ENCODE measurements at places on chromosomes 4 and X.

GRCh38 chr4:25129917-25130316, 30.3 kb downstream of the SEPSECS start:
- no peak for DNase-seq

GRCh38 chr4:77430847-77431246, 174.8 kb upstream of the CXCL13 start:
- no peak for DNase-seq

DNA sequence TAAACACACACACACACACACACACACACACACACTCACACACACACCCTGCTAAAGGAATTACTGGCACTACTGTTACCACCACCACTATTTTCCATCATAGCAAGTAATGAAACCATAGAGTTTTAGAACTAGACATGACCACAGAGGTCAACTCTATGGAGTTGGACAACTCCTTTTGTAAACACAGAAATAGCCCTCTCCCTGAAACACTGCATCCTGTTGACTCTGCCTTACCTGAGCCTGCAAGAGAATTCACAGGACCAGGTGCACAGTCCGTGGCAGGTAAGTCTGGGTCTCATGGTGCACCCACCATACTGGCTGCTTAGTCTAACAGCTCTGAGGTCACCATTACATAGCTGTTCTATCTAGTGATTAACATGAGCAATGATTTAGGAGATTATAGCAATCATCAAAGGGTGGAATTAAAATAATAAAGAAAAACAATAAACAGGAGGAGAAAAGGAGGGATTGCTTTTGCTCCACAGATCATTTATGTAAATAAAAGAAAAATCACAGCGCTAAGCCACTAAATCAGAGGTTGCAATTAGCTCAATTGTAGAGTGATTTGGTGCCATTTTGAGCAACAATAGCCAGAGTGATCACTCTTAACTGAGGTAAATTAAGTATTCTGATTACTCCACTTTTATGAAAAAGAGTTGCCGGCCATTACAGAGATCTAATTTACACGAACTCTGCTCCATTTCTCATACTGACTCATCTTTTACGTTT, 340.0 kb upstream of the RASGEF1B start:
- DNase-seq: no peak

DNA sequence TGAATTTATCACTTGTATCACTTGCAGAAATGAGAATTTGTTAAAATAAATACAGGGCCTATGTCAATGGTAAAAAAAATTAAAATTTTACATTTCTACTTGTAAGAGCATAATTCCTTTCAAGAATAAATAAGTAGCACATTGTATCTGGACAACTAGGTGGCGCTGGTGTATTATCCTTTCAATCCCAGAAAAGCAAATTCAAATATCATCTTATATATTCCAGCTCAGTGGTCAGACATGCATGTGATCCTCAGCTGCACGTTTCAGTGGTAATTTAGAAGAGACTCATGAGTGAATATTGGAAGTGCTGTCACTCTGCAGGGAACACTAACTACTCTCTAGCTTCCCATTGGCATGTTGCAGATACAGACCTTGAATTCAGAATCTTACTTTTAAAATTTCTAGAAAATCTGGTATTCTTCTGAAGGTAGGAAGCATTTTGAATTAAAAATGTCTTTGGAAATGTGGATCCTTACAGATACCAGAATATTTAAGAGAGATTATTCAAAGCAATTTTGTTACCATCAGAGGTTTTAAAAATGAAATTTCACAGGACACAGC, 1414.7 kb upstream of the TENM3 start:
- DNase-seq: no peak

DNA sequence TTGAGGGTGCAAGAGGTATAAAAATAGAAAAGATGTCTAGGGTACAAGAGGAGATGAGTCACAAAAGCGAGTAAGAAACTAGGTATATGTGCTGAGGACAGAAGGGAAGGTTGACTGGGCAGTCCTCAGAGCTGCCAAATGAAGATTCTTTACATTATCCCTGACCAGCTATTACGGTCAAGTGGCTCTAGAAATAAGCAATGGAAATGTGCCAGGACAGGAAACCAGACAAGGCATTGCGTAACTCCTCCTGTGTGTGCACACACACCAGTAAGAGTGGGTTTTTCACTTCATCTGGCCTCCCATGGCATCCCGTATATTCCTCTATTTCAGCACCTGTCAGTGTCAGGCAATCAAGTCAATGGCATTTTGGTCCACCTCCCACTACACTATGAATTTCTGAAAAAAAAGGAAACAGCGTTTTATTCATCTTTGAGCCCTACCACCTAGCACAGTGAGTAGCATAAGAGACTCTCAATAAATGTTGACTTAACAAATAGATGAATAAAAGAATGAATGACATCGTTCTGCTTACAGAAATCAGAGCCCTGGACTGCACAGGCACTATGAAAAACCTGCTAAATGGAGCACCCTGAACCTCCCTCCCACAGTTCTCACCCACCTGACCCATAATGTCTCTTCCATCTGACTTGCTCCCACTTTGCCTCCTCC, 62.6 kb upstream of the KLF3 start:
- no peak for DNase-seq

GRCh38 chrX:129013574-129013973, 509.7 kb downstream of the SMARCA1 start:
- DNase-seq: no peak

- no peak for DNase-seq
Observed at GRCh38 chrX:123236859-123237258, 52.8 kb downstream of the GRIA3 start.

DNA sequence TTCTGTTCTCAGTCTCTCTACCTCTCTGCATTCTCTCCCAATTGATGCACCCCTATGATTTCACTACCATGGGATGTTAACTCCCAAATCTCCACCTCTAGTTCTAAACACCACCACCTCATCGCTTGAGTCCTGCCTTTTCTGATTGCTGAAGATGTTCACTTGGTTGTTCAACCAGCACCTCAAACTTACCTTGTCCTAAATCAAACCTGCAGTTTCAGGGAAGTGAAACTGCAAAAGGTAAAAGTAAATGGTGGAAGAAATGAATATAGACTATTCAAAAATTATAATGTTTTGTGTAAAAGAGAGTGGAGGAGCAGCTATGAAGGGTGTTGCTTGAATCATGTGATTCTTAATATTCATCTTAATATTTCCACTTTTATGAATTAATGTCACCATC, 91.0 kb downstream of the PDE5A start:
- DNase-seq: no peak

- no peak for DNase-seq
Observed at GRCh38 chr4:152514356-152514755, 21.5 kb downstream of the FBXW7 start.

- no peak for DNase-seq
Observed at GRCh38 chr4:160034501-160034900, 931.6 kb downstream of the RAPGEF2 start.

GRCh38 chrX:153687121-153688039, at the start of gene SLC6A8:
Gene SLC6A8 (plus strand): TSS chrX:153687926. CDS start chrX:153688575, 649 bp downstream.
- DNase-seq: peak; percentile 71

GRCh38 chr4:67929426-67929825, 33.9 kb downstream of the TMPRSS11A start:
- no peak for DNase-seq

DNA sequence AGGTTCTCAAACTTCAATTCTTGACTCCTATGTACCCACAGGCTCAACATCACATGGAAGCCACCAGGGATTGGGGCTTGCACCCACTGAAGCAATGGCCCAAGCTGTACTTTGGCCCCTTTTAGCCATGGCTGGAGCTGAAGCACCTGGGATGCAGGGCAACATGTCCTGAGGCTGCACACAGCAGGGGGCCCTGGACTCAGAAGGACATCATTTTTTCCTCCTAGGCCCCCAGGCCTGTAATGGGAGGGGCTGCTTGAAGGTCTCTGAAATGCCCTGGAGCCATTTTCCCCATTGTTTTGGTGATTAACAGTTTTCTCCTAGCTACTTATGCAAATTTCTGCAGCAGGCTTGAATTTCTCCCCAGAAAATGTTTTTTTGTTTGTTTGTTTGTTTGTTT, 465.1 kb upstream of the PCDH10 start:
- no peak for DNase-seq

DNA sequence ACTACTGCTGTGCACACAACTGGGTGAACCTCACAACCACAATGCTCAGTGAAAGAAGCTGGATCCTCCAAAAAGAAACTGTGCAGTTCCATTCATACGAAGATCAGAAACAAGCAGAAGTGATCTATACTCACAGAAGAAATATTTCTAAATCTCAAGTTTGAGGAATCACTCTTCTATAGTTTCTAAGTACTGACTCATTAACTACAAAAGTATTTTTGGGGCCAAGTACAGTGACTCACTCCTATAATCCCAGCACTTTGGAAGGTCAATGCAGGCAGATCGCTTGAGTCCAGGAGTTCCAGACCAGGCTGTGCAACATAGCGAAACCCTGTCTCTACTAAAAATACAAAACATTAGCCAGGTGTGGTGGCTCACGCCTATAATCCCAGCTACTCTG, 51.3 kb upstream of the RELL1 start:
- no peak for DNase-seq

- DNase-seq: no peak
Observed at GRCh38 chr4:5040856-5041620, 10.2 kb upstream of the STK32B start.

DNA sequence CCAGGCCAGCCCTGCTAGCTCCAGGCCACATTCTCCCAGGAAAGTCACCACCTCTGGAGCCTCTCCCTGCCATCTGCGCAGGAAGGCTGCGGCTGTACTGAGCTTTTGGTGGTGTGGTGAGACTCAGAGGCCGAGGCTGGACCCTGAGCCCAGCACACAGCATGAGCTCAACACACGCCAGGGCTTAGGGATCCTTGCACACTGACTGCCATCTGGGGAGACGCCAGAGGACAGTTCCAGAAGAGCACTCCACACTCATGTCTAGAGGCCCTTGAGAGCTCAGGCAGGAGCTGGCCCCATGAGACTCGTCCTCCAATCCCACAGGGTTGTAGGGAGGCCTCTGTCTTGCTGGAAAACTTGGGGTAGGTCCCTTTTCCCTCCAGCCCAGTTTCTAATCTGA, 40.6 kb downstream of the ABLIM2 start:
- no peak for DNase-seq

DNA sequence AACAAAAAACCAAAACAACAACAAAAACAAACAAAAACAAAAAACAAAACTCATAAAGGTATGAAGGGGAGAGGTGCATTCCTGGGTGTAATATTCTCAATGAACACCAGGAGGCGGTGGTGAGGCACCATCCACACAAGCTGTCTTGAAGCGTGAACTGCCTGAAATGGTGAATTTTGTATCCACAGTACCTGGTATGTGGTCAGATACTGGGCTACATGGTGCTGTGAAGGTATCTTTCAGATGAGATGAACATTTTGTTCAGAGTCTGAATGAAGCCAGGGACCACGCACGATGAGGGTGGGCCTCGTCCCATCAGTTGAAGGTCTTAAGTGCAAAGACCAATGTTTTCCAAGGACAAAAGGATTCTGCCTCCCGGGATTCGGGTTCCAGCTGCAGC, 58.5 kb downstream of the ASMT start:
- DNase-seq: peak; percentile 53

DNA sequence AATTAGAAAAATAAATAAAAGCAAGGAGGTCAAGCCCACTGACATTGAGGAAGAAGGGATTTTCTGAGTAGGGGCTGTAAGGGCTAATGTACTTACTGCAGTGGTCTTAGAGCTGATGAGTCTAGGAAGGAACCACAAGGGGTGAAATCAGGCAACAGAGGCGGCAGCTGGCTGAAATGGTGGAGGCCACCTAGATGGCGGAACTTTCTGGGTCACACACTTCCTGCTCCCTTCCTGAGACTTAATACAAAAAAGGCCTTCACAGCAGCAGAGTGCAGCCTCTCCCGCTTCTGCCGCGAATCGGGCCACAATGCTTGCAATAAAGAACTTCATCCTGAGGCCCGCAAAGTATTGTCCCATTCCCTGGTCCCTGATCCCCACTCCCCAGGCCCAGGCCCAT, 15.4 kb downstream of the SNX12 start:
- DNase-seq: no peak

DNA sequence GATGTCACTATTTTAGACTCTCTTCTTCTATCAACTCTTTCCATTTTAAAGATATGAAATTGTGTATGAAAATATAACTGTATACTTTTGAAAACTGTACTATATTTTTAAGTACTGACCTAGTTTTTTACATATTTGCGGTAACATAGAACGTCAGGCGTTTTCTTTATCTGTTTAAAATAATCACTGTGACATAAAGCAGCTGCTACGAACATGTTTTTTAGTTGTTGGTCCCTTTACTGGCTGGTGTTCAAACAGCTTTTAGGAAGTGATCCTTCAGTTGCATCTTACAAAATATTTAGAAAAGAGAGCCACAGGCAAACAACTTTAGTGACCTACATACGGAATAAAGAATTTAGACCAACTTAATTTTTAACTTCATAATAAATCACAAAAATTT, 73.1 kb downstream of the METTL14 start:
- DNase-seq: no peak

- DNase-seq: no peak
Observed at GRCh38 chr4:69617083-69617694, 22.3 kb downstream of the UGT2A2 start.

- DNase-seq: no peak
Observed at GRCh38 chrX:46587753-46588171, 14.2 kb downstream of the CHST7 start.

DNA sequence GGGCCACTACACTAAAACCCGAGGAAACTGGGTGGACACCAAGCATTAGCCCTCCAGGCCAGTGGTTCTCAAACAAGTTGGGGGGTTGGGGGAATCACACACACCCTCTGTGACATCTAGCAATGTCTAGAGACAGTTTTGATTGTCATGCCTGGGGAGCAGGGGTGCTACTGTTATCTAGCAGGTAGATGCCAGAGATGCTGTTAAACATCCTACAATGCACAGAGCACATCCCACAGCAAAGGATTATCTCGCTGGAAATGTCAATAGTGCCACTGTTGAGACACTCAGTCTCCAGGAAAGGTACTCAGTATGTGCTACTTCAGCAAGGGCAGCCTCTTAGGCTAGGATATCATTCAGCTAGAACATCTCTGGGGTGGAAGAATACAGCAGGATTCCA, 1.3 kb downstream of the SMC1A start:
- DNase-seq: no peak
